ENCODE measurements at places on chromosomes 1 and 21.

GRCh38 chr1:29758781-29759499 is 522.6 kb downstream of the PTPRU start:
- no peak for DNase-seq

- peak; percentile 91 for DNase-seq
Observed at GRCh38 chr1:226125097-226125630, 61.4 kb downstream of the ACBD3 start.

DNA sequence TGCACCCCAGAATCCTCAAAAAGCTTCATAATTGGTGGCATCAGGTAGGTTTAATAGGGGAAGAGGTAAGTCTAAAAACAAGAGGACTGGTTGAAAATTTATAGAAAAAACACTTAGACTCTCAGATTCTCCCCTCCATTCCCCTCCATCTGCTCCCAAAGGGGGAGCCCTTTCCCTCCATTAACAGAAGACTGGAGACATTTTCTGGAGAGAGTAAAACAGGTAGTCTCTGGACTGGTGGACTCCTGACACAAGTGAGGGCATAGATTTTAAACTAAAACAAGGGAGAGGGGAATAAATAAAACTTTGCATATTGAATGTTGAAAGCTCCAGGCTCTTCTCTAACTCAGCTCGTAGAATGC is 54.0 kb upstream of the IPO9 start:
- no peak for DNase-seq

GRCh38 chr1:225453797-225454648 is 26.2 kb upstream of the LBR start:
- DNase-seq, result peak; percentile 10

GRCh38 chr1:43529206-43529731 is 1.4 kb upstream of the PTPRF start:
- DNase-seq, result peak; percentile 83

- no peak for DNase-seq
Observed at GRCh38 chr1:114746450-114747121, 11.2 kb downstream of the CSDE1 start.

- no peak for DNase-seq
Observed at GRCh38 chr1:44113095-44113609, 5.5 kb upstream of the KLF17 start.

GRCh38 chr21:38958323-38958705 is 152.6 kb downstream of the ETS2 start:
- DNase-seq, result no peak

- no peak for DNase-seq
Observed at GRCh38 chr1:8825985-8826481, 8.6 kb upstream of the RERE start.

DNA sequence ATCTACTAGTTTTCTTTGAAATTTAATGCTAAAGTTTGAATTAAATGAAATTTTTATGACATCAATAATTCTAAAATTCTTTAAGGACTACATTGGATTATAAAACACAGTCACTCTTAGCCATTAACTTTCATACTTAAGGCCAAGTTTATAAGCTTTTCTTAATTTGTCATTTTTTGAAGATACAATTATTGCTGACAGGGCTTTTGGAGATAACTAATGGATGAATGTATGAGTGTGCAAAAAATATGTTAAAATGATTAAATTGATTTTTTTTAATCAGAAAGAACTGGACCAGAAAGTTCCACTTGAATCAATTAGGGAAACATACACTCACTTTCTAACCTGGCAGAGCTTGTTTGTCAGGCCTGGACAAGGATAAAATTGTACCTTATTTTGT is 70.3 kb upstream of the CHODL start:
- DNase-seq, result no peak

GRCh38 chr1:82565546-82565945 is 764.8 kb downstream of the ADGRL2 start:
- DNase-seq, result no peak

DNA sequence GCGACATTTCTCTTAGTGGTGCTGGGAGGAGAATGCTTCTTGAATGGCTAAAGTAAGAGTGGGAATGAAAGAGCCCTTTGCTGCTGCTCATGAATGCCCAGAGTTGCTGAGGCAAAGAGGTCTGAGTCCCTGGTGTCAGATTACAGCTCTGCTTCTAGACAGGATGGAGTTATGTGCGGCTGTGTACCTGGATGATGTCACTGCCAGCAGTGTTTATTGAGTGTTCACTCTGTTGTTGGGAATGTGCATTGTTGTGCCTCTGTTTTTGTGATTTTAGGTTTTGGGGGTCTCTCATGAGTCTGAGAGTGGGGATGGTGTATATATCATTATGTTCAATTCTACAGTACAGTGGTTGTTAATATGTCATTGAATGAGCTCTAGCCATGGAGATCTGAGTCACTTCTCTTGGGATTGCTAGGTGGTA is 2.7 kb downstream of the CDC14A start:
- DNase-seq, result no peak

DNA sequence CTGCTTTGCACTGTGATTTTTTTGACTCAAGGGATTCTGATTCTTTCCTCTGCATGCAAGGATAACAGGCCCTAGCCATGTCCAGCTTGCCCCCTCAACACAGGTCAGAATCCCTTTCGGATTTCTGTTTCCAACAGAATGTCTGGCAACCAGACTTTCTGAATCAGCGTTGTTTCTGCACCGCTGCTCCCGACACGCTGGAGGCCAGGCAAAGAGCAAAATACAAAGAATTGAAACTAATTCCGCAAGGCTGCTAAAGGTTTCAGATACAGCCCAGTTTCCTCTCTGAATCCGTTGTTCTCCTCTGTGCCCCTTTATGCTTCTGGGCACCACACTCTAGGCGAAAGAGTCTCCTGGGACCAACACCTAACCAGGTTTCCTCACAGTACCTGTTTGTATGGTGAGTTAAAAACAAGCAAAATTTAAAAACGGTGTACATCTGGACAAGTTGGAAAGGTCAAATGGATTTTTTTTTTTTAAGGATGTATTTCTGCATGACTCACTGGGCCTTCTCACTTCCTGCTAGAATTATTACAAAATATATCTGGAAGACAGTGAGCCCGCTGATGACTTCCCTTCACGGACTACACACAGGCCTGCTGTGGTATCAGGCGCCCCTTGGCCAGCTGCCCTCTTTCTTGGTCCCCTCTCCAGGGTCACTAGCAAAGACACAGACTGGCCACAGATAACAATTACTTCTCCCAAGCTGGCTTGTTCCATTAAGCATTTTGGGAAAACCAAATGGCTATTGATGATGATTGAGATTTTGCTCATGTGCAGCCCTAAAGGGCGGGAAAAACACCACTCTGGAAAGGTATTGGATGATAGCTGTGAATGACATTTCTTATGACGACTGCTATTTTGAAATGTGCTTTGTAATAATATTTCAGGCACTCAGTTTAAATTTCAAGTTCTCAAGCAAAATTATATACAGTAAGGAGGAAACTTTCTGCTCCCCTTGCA is 118.3 kb downstream of the TGFB2 start:
- no peak for DNase-seq

DNA sequence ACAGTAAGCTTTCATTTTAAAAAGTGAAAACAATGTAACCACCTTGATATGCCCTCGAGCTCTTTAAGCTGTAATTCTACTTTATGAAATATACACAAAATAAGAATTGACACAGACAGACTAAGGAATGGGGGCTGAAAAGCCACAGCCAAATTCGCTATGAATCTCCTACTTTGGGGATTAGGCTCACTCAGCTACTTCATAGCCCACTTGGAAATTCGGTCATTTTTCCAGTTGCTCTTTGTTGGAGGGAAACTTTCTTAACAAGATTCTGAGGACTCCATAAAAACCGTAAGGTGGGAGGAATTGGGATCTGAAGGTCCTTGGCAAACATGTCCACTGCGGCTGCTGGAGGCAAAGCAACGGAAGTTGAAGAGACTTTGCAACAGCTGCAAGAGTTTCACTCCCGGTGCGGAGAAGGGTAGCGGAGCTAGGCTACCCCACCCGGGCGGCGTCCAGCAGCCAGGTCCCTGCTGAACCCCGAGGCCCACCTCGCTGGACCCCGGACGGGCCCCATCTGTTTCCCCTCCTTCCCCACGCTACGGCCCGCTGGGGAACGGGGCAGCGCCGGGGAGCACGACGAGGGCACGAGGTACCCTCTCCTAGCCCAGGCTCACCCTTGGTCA is 634 bp downstream of the MYCBP start:
- no peak for DNase-seq

GRCh38 chr1:207407655-207408260 is 46.4 kb upstream of the CR2 start:
- no peak for DNase-seq

DNA sequence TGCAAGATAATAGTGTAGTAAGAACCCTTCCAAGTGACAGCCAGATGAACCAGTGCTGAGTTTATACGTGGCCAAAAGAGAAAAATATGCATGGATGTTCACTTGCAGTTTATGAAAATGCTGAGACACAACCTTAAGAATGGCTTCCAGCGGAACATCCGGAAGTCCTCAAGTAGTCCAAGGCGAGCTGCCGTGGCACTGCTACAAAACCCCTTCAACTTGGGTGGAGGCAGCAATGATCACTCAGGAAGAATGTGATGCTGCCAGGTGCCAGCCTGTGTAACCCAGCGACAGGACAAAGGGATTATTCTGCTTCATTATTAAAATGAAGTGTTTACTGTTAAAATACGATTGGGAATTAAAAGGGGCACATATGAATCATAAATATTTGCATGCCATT is 179.6 kb downstream of the RUNX1 start:
- no peak for DNase-seq

- no peak for DNase-seq
Observed at GRCh38 chr21:28333578-28334075, 659.0 kb downstream of the LTN1 start.

- no peak for DNase-seq
Observed at GRCh38 chr1:180519846-180520245, 17.5 kb upstream of the ACBD6 start.

DNA sequence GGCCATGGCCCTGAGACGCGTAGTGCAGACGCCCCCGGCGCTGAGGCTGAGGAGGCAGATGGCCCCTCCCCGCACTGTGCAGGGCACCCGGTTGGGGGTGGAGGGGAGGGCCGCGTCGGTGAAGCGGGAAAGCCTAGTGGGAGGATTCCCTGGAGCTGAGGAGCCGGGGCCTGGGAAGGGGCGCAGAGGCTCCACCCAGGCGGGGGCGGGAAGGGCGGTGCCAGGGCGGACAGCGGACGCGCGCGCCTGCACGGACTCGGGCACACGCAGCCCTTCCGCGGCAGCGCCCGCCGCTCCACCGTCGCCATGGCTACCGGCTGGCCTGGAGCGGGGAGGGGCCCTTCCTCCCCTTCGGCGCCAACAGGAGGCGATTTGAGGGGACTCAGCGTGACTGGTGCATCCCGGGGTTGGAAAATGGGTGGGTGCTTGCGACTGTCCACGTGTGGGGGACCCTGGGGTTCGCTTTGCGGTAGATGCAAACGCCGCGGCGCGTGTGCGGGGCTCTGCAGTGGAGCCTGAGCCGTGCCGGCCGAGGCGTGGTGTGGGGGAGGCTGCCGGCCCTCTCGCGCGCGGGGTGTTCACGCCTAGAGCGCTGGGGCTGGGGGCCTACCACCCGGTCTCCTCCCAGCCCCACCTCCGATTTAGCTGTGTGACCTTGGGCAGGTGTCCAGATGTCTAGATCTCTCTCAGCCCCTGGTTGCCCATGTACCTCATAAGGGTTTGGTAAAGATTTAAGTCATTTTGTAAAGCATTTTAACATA is 35.1 kb downstream of the PTPRF start:
- peak; percentile 26 for DNase-seq

DNA sequence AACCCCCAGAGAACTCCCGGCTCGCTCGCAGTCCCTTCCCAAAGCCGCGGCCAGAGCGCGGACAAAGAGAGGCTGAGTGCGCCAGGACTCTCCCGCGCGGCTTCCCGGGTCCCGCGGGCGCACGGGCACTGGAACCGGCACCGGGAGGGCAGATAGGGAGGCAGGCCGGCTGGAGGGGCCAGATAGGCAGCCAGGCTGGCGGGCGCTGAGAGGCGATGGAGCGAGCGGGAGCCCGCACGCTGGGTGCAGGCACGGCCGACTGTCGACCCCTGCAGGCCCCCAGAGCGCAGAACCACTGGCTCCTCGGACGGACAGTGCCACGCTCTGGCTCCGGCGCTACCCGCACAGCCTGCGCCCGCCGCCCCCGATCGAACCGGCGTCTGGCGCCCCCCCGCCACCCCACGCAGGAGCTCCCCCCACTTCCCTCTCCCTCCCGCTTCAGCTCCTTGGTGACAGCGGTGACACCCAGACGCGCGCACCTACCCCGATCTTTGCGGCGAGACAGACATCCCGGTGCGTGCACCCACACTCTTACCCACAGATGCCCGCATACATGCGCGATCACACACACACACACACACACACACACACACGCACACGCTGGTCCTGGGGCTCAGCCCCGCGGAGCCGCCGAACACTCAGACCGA is 534 bp downstream of the SLC6A9 start:
- DNase-seq, result peak; percentile 62

DNA sequence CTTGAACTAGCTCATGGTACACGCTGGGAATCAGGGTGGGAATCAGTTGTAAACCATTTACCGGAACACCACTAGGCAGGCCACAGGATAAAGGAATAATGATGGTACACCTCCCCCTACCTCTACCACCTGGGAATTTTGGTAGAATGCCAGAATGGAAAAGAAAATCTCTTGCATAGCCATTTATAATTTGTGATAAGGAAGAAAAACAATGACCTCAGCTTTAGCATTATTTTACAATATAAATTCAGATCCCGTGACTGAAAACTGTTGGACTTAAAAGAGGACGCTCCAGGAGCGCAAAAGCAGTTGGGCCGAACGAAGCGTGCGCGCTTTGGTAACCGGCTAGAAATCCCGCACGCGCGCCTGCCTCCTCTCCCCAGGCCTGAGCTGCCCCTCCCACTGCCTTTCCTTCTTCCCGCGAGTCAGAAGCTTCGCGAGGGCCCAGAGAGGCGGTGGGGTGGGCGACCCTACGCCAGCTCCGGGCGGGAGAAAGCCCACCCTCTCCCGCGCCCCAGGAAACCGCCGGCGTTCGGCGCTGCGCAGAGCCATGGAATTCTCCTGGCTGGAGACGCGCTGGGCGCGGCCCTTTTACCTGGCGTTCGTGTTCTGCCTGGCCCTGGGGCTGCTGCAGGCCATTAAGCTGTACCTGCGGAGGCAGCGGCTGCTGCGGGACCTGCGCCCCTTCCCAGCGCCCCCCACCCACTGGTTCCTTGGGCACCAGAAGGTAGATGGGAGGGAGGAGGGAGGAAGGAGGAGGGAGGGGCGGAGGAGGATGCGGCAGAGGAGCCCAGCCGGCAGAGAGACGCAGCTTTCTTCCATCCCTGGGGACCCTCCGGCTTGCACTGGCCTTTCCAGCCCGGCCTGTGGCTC is at the start of gene CYP4X1:
Gene CYP4X1 (plus strand): TSS at position 402 of the 873 bp plus-strand sequence. CDS start 149 bp downstream, at position 551.
- no peak for DNase-seq

- DNase-seq, result no peak
Observed at GRCh38 chr1:46747683-46748288, 28.9 kb upstream of the EFCAB14 start.

DNA sequence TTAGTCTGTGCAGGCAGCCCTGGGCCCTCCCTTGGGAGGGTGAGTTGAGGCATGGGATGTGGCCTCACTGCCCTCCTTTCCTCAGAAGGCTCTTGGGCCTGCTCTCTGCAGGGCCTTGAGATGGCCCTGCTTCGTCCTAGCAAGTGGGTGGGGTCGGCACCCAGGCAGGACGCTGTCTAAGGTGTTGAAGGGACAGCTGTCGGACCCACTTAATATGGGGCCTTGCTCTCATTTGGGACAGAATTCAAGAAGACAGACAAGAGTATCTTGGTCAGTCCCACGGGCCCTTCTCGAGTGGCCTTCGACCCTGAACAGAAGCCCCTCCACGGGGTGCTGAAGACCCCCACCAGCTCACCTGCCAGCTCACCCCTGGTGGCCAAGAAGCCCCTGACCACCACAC is 26.0 kb upstream of the PDXK start:
- no peak for DNase-seq
